Muscle of leg (tissue), 16 donors: ENCODE measurements at places on chromosomes 1 and 21. TPM values are rescaled to one million over a fixed set of nuclear protein-coding genes. Genes with fewer than 3 reads are reported as not detected.

Gene CPLANE2
- total RNA-seq, result 2.7 TPM

Gene PCAT6
- 0.22 TPM for total RNA-seq

Gene KRTAP7-1
- not detected for total RNA-seq

Gene SLC9A1
- 3.1 TPM for total RNA-seq

Gene STUM
- total RNA-seq, result 4.7 TPM

Gene CD101
- total RNA-seq, result 3.5 TPM

Gene KCNA3
- 0.27 TPM for total RNA-seq

Gene ZNF695
- 1.6 TPM for total RNA-seq

Gene RASSF5
- 3.6 TPM for total RNA-seq

Gene C1orf116
- total RNA-seq, result under 0.01 TPM

Gene CFH
- 152 TPM for total RNA-seq
